ENCODE measurements at places on chromosomes 4 and X. TPM values are rescaled to one million over a fixed set of nuclear protein-coding genes. Genes with fewer than 3 reads are reported as not detected.

DNA sequence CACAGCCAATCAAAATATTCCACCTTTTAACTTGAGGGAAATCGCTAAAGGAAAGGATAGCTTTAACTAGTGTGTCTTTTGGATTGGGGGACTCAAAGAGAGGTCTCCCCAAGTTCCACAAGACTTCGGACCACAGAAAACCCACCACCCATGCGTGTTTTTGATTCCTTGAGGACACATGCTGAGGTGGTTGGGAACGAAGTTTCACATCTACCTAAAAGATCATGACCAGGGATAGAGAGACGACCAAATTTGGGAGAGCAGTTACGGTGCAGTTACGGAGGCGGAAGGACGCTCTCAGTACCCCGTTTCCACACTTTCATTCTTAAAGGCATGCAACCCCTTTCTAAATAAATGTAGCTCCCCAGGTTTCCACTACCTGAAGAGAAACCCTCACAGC is 1.1 kb downstream of the PCYT1B start:
- no peak for DNase-seq

DNA sequence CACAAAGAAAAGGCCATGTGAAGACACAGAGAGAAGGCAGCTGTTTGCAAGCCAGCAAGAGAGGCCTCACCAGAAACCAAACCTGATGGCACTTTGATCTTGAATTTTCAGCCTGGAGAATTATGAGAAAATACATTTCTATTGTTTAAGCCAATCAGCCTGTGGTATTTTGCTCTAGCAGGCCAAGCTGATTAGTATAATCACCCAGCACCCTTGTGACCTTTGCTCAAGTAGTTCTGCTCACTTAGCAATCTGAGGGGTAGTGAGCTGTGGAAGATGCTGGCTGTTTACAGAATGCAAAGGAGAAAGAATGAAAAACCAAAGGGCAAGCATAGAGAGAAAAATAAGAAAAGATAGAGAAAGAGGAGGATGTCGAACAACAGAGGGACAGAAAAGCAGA is 396.4 kb upstream of the BOD1L1 start:
- DNase-seq = no peak

GRCh38 chr4:7699031-7699430 is 240.6 kb downstream of the AFAP1 start:
- peak; percentile 78 for DNase-seq

DNA sequence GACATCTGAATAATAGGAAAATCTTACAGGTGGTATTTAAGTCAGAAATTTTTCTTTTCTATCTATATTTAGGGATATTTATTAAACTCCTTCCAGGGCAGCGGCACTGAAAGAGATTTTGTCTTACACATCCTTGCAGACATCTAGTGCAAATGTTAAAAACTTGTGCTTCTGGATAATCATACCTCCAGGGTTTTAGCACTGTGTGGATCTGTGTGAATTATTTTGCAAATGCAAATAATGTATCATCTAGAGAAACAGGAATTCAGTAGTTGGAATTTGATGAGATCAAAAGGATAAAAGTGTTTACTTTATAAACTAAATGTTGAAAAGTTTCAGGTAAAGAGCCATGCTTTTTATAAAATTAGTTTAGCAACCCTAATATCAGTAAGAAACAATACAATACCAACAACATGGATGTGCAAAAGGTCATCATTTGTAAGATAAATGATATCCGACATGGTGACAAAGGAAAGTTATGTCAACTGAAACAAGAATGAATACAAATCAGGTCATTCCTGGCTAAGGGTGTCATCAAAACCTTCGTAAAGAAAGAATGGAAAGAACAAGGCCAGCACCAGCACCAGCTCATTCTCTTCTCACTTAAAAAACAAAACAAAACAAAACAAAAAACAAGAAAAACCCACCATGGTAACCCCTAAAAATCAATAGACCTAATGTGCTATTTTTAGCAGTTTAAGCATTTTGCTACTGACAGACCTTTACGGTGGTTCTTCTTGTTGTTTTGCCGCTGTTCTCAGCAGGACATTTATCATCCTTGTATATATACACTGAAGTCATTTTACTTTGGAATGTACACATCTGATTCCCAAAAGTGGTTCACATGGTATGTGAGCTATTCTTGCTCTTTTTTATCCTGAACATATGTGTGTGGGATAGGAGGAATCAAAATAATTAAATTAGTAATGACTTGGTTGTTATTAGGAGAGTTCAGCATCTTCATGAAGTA is 219.7 kb upstream of the NDST3 start:
- no peak for DNase-seq

DNA sequence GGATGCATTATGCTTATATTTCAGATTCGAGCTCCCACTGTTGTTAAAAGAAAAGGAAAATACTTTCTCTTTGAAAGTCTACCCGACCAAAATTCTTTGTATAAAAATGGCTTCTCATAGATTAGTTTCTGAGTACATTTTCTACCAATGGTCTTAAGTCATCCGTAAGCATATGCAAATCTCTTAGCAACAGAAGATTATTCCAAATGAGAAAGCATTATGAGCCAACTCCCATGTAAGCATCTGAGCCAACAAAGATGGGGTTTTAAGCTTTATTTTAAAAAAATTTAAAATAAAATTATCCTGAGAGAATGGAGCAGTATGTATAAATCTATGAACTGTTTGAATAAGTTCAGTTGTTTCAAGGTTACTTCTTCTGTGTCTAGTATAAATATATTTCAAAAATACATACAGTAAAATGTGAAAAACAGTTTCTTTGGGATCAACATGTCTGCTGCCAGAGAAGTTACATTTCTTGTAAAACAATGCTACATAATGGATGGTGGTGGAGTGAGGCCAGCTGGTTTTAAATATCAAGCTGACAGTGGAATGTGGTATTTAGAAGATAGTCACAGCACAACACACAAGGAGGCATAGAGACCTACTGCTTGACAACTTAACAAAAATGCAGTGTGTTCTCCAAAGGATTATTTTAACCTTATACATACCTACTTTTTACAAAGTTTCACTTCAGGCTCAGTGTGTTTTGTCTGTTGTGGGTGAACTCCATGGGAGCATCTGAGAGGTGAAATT is 199.5 kb upstream of the DIPK2B start:
- no peak for DNase-seq

GRCh38 chr4:187251896-187252295 is 528.2 kb upstream of the FAT1 start:
- DNase-seq = no peak

DNA sequence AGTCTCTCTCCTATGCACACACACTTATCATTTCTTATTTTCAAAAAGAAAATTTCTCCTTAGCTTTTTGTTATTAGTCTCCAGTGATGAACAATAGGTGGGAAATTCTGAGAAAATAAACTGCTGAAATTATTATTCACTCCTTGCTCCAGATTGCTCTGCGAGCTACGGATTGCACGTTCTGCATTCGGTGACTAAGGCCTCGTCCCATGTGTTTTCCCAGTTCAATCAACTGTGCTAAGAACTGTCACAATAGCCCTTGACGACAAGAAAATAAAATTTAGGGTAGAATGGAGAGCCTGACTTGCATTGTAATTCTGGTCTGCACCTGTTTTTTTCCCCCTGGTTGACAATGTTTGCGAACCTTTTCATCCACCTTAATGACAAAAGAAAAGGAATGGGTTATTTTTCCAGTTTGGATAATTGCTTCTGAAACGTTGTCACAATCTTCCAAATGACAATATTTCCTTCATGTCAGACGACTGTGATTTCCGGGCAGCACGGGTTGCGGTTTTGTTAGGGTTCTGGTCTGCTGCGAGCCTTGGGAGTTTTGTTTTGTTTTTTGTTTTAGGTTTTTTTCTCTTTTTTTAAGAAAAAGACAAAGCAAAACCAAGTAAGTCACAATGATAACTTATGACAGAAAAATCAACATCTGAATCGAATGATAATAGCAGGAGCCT is 124.5 kb upstream of the NOCT start:
- DNase-seq = no peak

GRCh38 chr4:165185448-165185847 is 21.9 kb upstream of the KLHL2 start:
- no peak for DNase-seq

GRCh38 chr4:42824278-42824977 is 68.1 kb upstream of the GRXCR1 start:
- DNase-seq = no peak

HMGB3 gene
- 50.1 TPM for polyA plus RNA-seq

GRCh38 chr4:81490403-81491160 is 18.9 kb upstream of the RASGEF1B start:
- DNase-seq = no peak

LRCH2 gene
- 3.8 TPM for polyA plus RNA-seq
